ENCODE measurements at places on chromosomes 16 and 17. TPM values are rescaled to one million over a fixed set of nuclear protein-coding genes. Genes with fewer than 3 reads are reported as not detected.

DNA sequence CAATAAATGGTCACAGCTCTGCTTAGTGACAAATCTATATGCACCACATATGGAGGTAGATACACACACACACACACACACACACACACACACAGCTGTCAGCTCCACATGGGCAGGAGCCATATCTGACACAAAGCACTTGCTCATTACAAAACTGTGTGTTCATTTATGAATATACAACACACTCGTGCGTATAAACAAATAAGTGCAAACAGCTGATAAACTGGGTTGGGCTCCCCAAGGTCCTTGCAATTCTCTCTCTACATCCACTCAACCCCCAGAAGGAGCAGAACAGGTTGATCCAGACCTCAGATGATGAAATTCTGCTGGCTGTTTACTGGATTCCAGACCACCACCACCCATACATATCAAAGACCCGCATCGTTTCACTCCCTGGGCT lies 140.7 kb downstream of the XYLT1 start:
- DNase-seq: no peak

DNA sequence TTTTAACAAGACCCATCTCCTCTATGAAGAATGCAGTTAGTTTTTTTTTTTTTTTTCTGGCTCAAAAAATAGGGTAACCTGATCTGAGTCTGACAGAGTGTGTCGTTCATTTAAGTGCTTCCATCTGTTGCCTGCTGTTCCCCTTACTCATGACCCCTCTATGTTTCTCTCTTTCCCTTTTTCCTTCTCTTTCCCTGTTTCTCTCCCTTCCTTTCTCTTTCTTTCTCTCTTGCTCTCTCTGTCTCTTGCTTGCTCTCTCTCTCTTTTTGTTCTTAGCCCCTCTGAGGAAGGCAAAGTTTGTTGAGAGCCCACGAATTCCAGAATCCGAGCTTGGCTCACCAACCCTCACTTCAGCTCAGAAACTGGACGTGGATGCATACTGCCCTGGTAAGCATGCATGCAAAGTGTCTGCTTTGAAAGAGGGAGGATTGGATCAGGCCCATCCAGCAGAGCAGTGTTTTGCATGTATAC lies 185.0 kb downstream of the TANC2 start:
- no peak for DNase-seq

DNA sequence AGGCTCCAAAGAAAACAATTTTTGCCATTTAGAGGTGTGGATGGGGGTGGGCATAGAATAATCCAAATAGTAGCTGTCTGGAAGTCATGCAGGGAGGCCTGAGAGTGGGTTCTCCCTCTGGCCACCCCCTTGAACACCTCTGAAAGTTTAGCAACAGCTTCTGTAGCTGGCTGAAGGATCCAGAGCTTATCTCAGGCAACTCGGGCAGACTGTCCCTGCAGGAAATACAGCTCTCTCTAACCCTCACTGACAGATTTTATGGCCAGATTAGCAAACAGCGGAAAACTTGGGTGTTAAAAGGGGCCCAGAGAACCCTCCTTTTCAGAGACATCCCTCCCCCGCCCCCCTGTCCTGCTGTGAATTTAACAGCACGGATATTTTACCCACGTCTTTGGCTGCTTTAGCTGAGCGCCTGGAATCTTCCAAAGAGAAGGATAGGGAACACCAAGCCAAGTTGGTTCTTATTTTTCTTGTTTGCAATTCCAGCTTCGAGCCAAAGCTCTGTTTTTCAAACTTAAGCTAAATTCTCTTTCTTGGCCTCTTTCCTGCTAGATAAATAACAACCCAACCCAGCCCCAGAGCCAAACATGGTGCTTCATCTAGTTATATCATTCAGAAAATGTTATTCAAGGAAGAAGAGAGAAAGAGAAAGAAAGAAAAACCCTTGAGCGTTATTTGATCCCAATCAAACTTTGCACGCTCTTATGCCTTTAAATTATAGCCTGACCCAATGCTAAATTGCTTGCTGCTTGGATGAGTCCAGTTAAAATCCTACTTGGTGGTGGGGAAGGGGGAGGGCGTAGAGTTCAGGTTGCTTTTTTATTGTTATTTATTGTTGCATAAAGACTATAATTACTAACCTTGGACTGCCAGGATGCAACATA lies 2.3 kb upstream of the HOXB2 start:
- DNase-seq: no peak

DNA sequence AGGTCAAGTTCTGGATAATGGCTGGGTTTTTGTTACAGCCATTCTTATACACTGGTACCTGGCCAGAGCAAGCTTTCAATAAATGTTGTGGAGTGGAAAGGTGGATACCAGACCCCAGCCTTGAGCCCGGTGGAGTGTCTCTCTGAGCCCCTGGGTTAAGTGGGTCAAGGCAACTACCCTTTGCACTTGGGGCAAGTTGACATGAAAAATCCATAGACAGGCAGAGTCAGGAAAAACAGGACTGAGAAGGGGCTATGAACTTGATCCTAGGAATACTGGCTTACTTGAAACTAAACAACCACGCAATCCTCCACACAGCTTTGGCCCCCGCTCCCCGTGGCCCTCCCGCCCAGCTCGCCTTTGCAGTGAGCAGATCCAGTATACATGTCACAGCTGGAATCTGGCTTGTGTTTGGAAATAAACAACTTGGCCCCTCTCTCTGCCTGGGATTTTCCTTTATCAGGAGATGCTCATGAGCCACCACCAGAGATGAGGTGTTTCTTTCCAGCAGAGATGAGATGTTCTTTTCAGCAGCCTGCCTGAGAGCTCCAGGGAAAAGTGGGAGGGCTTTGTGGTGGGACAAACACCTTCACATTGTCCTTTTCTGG lies 65.9 kb downstream of the KSR1 start:
- no peak for DNase-seq

DNA sequence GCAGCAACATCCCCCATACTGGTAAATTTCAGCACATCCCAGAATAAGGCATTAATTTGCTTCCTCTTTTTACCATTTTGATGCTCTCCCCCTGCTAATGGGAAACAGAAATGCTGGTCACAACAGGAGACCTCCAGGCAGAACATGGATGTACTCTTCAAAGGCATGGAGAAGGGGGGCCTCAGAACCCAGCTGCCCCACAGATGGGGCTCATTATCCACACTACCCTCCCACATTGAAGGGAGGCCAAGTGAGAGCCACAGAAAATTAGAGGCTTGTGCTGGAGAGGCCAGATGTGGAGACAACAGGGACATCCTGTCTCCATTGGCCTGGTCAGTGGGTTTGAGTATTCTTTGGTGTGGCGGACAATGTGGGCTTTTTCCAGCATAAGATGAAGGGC lies 150.1 kb upstream of the CDH11 start:
- no peak for DNase-seq

GRCh38 chr17:41334385-41335305 lies 16.0 kb downstream of the KRT33A start:
- no peak for DNase-seq

DNA sequence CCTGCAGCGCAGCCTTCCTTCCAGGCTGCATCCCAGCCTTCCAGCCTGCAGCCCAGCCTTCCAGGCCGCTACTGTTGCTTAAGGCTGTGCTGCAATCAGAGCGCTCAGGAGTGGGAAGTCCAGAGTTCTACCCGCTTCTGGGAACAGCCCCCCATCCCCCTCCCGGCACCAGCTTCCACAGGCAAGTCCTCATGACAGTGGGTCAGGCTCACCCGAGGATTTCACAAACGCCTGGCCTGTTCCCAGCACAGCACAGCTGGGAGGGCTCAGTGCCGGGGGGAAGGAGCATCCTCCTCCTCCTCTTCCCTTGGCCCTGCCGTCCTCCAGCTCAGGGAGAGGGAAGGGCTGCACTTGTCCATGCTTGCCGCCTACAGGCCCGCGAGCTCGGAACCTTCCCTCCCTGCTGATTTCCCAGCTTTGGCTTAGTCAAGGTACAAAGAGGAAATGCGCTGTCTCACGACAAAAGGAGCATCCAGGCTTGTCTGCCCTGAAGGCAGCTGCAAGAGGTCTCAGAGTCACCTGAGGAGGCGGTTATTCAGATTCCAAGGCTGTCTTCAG lies 8.3 kb downstream of the SOCS3 start:
- DNase-seq: peak; percentile 98

- DNase-seq: no peak
Observed at GRCh38 chr16:80346111-80346632, 194.6 kb upstream of the DYNLRB2 start.

- DNase-seq: no peak
Observed at GRCh38 chr17:50536683-50537646, 4.4 kb downstream of the EPN3 start.

DNA sequence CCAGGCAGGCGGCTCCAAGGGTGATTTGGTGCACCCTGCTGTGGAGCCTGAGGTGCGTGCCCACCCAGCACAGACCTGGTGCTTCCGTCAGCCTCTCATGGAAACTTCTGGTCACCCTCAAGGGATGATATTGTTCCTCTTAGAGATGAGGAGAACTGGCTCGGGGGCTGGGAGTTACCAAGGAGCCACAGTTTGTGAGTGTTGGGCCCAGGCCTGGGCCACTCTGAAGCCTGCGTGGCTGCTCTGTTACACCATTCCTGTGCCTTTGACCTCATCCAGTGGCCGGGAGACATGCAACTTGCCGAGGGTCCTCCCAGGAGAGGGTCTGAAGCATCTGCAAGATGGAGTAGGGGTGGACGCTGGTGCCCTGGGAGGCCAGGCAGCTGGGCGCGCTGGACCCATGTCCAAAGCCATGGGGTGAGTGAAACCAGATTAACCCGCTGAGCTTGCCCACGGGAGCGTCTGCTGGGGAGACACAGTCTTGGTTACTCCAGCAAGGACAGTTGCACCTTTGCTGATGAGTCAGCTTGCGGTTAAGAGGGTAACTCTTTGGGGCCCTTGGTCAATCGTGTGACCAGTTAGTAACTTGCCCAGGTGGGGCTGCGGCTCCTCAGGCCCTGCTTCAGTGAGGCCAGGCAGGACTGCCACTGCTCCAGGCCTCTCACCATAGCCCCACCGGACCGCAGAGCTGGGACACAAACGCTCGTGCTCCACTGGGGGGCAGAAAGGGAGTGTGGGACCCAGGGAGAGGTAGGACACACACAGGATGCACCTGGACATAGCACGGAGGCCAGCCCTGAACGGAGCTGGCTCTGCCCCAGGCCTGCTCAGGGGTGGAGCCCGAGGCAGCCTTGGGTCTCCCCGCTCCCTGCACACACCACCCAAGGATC lies 7.5 kb downstream of the C16orf90 start:
- DNase-seq: no peak

- DNase-seq: no peak
Observed at GRCh38 chr16:10993649-10994048, 49.3 kb downstream of the CLEC16A start.

DNA sequence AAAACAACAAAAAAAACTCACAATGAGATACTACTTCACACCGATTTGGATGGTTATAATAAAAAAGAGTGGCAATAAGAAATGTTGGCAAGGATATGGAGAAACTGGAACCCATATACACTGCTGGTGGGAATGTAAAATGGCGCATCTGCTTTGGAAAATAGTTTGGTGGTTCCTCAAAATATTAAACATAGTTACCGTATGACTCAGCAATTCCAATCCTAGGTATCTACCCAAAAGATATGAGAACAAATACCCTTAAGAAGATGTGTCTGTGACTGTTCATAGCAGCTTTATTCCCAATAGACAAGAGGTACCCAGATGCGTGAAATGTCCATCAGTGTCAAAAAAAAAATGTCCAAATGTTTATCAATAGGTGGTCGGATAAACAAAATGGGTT lies 7.2 kb downstream of the CPPED1 start:
- DNase-seq: no peak

- peak; percentile 42 for DNase-seq
Observed at GRCh38 chr17:9959377-9959981, 54.4 kb upstream of the RCVRN start.

GRCh38 chr17:77537566-77537965 lies 396.8 kb downstream of the SEC14L1 start:
- no peak for DNase-seq

GRCh38 chr16:15925631-15926030 lies 23.8 kb upstream of the ABCC1 start:
- DNase-seq: no peak

DNA sequence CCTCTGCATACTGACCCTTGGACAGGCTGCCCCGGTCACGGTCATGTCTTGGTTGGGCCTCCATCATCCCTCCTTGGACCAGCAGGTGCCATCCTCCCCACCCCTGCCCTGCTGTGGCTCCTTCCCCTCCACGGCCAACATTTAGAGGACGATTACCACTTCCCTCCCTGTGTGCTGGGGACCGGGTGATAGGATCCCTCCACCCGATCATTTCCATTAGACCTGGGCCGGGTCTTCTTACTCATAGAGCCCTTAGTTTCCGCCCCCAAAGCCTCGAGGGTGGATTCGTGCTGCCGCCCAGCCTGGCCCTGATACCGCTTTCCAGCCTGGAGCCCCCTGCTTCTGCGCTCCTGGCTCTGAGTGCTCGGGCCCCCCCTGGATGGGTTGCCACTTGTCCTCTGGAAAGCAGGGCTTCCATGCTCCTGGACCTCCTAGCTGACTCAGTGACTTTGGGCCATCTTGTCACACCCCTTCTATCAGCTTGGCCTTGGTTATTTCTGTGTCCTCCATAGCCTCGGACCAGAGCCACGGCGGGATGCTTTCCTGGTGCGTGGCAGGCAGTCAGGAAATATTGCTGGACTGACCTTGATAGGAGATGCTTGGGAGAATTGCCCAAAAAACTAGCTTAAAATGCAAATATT lies 171.4 kb downstream of the SEC14L1 start:
- DNase-seq: peak; percentile 38

DNA sequence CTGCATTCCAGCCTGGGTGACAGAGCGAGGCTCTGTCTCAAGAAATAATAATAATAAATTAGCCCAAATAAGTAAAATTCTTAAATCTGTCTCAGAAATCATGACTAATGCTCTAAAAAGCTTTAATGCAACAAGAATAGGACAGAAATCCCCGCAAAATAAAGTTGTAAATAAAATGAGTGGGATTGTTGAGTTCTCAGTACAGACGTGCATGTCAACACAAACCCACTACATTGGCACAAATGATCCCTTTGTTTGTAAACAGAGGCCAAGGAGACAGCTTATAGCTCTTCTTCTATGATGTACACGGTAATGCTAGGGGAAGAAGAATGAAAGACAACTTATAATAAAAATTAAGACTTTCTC lies 6.0 kb downstream of the STAT5B start:
- DNase-seq: no peak

GRCh38 chr17:7283471-7284216 lies 2.1 kb downstream of the SLC2A4 start:
- DNase-seq: no peak

GRCh38 chr17:33572615-33573014 lies 279.5 kb upstream of the ASIC2 start:
- no peak for DNase-seq

The CDH15 gene
- 19.9 TPM for polyA plus RNA-seq

The HES7 gene
- polyA plus RNA-seq: not detected

The CTRB2 gene
- polyA plus RNA-seq: 0.63 TPM

The TBX21 gene
- 0.04 TPM for polyA plus RNA-seq

The NTN3 gene
- not detected for polyA plus RNA-seq

The PLA2G10 gene
- polyA plus RNA-seq: not detected

The KRT24 gene
- polyA plus RNA-seq: not detected

The OTOA gene
- polyA plus RNA-seq: 0.05 TPM

The ITGAX gene
- 0.34 TPM for polyA plus RNA-seq

The MRPL58 gene
- 80.6 TPM for polyA plus RNA-seq

The BAIAP3 gene
- polyA plus RNA-seq: 0.79 TPM

The SNAI3 gene
- 3.0 TPM for polyA plus RNA-seq

The UTS2R gene
- polyA plus RNA-seq: 0.10 TPM

The SOCS7 gene
- polyA plus RNA-seq: 7.2 TPM

The DRG2 gene
- polyA plus RNA-seq: 23.9 TPM

The TMC7 gene
- polyA plus RNA-seq: 0.53 TPM

The MAP1LC3B gene
- polyA plus RNA-seq: 114 TPM

The RDM1 gene
- not detected for polyA plus RNA-seq
